ENCODE measurements at places on chromosomes 11 and 22. TPM values are rescaled to one million over a fixed set of nuclear protein-coding genes. Genes with fewer than 3 reads are reported as not detected.

DNA sequence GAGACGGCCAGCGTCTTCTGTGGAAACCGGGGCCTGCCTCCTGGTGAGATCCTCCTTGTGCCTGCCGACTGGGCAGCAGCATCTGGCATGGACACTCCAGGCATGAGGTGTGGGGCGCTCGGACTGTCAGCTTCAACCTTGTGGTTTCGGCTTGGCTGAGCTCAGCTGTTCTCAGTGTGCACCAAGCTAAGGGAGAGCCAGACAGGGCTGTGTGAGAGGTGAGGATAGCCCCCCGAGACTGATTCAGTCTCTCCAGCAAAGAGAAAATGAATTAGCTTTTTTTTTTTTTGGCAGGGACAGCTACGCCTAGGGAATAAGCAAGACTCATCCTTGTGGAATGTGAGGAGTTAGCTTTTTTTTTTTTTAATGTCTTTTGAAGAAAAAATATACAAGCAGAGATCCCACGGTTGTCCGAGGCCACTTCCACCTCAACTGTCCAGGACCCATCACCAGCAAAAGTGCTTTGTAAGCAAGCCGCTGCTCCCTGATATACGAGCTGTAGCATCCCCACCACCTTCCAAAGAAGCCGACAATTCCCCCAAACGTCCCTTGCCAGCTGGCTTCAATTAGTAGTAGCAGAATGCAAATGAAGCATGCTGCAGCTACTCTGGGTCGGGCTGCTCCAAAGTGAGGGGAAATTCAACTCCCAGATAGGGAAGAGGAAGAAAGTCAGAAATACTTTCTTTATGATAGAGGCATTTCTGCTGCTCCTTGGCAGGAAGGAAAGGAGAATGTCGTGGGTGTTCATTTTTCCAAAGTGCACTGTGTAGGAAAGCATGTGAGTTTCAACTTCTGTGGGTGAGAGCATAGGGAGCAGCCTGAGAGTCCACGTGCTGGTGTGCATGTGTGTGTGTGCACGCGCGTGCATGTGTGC, 9.7 kb upstream of the THY1 start:
- no peak overlapping the region for H3K4me3 ChIP-seq
- H3K4me1 ChIP-seq: peaks cover 42% of the 10 kb centered on the region
- no peak for DNase-seq
- peaks cover 7% of the 10 kb centered on the region for H3K36me3 ChIP-seq

DNA sequence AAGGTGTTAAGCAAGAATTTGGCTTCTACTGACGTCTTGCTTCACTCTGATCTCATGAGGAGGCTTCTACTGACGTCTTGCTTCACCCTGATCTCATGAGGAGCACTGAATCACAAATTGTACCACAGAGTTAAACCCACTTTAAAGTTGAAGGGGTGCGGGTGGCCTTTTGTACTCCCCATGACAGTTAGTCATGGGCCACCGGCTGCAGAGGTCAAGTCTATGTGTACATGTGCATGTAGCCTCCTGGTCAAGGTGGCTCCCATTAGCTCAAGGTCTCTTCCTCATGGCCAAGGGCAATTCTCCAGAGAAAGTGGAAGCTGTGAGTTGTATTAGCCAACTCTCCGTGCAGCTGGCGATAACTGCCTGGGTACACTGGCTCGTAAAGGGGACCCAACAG, 23.1 kb upstream of the FZD4 start:
- H3K4me1 ChIP-seq: no peaks in the 10 kb centered on the region
- no peak overlapping the region for H3K4me3 ChIP-seq
- H3K27me3 ChIP-seq: no peaks in the 10 kb centered on the region
- H3K27ac ChIP-seq: no peak overlapping the region

DNA sequence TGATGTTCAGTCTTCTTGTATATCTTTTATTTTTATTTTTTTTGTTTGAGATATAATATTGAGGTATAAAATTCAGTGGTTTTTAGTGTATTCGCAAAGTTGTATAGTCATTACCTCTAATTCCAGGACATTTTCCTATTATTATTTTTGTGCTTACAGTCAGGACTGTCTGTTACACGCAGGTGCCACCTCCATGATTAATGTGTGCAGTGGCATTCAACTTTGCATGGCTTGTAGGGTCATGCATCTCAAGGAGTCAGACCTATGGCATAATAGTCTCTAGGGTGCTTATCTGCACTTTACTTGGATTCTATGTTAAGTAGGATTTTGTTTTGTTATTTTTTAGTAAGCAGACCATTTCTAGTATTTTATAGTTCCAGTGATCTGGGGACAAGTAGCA, 1.0 kb downstream of the CTR9 start:
- peaks cover 4% of the 10 kb centered on the region for H3K4me1 ChIP-seq
- peaks cover 19% of the 10 kb centered on the region for H3K36me3 ChIP-seq
- no peak overlapping the region for H3K27ac ChIP-seq
- H3K4me3 ChIP-seq: peak overlapping the region; percentile 94
- H3K27me3 ChIP-seq: no peaks in the 10 kb centered on the region
- DNase-seq: no peak

- H3K4me1 ChIP-seq: peaks cover 10% of the 10 kb centered on the region
- no peak overlapping the region for H3K4me3 ChIP-seq
- H3K27ac ChIP-seq: no peak overlapping the region
- no peaks in the 10 kb centered on the region for H3K36me3 ChIP-seq
Measured at GRCh38 chr22:29710922-29711593, 8.7 kb upstream of the CABP7 start.

- H3K36me3 ChIP-seq: no peaks in the 10 kb centered on the region
- no peak overlapping the region for H3K4me3 ChIP-seq
- H3K27me3 ChIP-seq: no peaks in the 10 kb centered on the region
- no peaks in the 10 kb centered on the region for H3K4me1 ChIP-seq
- no peak for DNase-seq
Measured at GRCh38 chr22:19832476-19833108, 22.1 kb downstream of the GNB1L start.

GRCh38 chr11:87081358-87081757, 43.6 kb downstream of the TMEM135 start:
- H3K36me3 ChIP-seq: peaks cover 20% of the 10 kb centered on the region
- H3K4me1 ChIP-seq: peaks cover 28% of the 10 kb centered on the region
- no peak for DNase-seq
- H3K27me3 ChIP-seq: peaks cover 57% of the 10 kb centered on the region
- H3K27ac ChIP-seq: no peak overlapping the region

GRCh38 chr22:27419473-27419872, 382.1 kb downstream of the MN1 start:
- no peak overlapping the region for H3K4me3 ChIP-seq
- DNase-seq: no peak
- H3K4me1 ChIP-seq: peaks cover 41% of the 10 kb centered on the region
- no peaks in the 10 kb centered on the region for H3K36me3 ChIP-seq

GRCh38 chr11:61621917-61622585, 41.2 kb upstream of the SYT7 start:
- no peak overlapping the region for H3K27ac ChIP-seq
- H3K4me3 ChIP-seq: no peak overlapping the region
- H3K36me3 ChIP-seq: no peaks in the 10 kb centered on the region
- DNase-seq: peak; percentile 51

GRCh38 chr22:40499209-40499623, 128.8 kb downstream of the SGSM3 start:
- H3K36me3 ChIP-seq: peaks cover 11% of the 10 kb centered on the region
- H3K4me3 ChIP-seq: no peak overlapping the region
- DNase-seq: no peak

The PNPLA2 gene
- total RNA-seq: 81.9 TPM

- DNase-seq: no peak
- H3K36me3 ChIP-seq: no peaks in the 10 kb centered on the region
- peaks cover 7% of the 10 kb centered on the region for H3K4me1 ChIP-seq
- H3K27ac ChIP-seq: no peak overlapping the region
- H3K4me3 ChIP-seq: 0 out of 2 replicates have a peak overlapping the region, but pooled peaks have one; percentile 1
Measured at GRCh38 chr11:102316346-102316904, 859 bp upstream of the BIRC3 start.

The HOATZ gene
- total RNA-seq: not detected

DNA sequence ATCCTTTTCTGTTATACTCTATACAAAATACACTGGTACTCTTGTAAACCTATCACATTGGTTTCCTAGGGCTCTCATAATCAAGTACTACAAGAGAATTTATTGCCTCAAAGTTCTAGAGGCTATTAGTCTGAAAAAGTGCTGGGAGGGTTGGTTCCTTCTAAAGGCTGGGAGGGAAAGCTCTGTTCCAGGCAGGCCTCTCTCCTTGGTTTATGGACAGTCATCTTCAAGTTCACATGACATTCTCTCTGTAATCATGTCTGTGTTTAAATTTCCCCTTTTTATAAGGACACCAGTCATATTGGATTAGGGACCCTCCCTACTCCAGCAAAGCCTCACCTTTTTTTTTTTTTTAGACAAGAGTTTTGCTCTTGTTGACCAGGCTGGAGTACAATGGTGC, 9.1 kb downstream of the SLC36A4 start:
- DNase-seq: no peak
- H3K27ac ChIP-seq: no peak overlapping the region
- no peak overlapping the region for H3K4me3 ChIP-seq
- H3K27me3 ChIP-seq: no peaks in the 10 kb centered on the region
- H3K36me3 ChIP-seq: peaks cover 23% of the 10 kb centered on the region

- H3K27me3 ChIP-seq: no peaks in the 10 kb centered on the region
- peak overlapping the region; percentile 80 for H3K27ac ChIP-seq
- peaks cover 4% of the 10 kb centered on the region for H3K4me1 ChIP-seq
- DNase-seq: peak; percentile 42
Measured at GRCh38 chr22:24133187-24133965, 47.9 kb upstream of the SUSD2 start.

The ACTN3 gene
- 20.4 TPM for total RNA-seq

GRCh38 chr11:120105576-120105975, 32.3 kb downstream of the TRIM29 start:
- DNase-seq: no peak
- no peak overlapping the region for H3K27ac ChIP-seq
- H3K4me3 ChIP-seq: no peak overlapping the region
- no peaks in the 10 kb centered on the region for H3K27me3 ChIP-seq
- no peaks in the 10 kb centered on the region for H3K36me3 ChIP-seq

DNA sequence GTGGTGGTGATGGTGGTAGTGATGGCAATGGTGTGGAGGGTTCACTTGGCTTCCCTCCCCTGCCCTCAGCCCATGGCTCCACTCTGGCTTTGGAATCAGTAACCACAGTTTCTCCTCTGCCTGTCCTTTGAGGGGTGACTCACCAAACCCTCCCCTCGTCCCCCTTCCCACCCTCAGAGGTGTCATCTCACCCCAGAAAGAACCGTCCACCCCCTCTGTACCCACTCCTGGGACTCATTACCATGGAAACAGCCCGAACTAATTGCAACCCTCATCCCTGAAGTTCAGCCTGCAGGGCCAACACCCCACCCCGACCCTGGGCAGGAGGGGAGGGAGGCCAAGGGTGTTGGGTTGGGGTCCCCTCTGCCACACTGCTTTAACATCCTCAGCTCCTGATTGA, 26.6 kb downstream of the PHLDB1 start:
- peak overlapping the region; percentile 93 for H3K27ac ChIP-seq
- DNase-seq: no peak
- no peaks in the 10 kb centered on the region for H3K27me3 ChIP-seq
- peaks cover 29% of the 10 kb centered on the region for H3K4me1 ChIP-seq
- peaks cover 19% of the 10 kb centered on the region for H3K36me3 ChIP-seq

- H3K36me3 ChIP-seq: no peaks in the 10 kb centered on the region
- no peak overlapping the region for H3K27ac ChIP-seq
- H3K4me3 ChIP-seq: no peak overlapping the region
- DNase-seq: no peak
- peaks cover 18% of the 10 kb centered on the region for H3K4me1 ChIP-seq
Measured at GRCh38 chr11:35473795-35474374, 51.5 kb downstream of the PAMR1 start.

DNA sequence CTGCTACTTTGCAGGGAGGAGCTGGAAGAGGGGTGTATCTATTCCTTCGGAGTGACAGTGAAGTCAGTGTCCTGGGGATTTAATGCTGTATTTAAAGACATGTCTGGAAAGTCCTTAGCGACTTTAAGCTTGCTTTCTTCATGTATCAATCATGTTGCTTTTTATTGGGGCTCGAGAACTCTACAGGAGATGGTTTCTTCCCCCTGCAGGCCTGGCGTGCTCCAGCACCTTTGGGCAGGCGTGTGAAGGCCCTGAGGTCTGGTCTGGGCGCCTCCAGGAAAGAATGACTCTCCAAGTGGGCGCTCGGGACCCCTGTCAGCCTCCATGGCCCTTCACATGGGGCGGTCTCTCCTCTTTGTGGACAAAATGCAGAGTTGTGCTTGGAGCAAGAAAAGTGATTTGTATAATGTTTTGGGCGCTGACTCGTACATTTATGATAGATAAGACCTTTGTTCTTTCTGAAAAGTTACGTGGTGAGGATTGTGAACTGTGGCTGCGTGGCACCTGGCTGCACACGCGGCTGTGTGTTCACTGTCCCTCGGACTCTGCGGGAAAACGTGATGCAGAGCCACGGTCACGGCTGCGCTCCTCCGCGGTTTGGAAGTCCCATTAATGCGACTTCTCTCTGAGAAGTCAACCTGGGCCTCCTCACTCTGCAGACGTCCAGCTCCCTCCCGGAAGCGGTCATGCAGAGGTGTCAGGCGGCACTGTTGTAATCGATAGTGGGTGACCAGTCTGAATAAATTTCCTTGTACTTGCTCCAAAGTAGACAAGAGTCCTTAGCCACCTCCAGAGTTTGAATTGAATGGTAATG, 282.5 kb downstream of the TBC1D22A start:
- no peaks in the 10 kb centered on the region for H3K36me3 ChIP-seq
- H3K4me1 ChIP-seq: peaks cover 18% of the 10 kb centered on the region
- H3K27me3 ChIP-seq: no peaks in the 10 kb centered on the region
- no peak for DNase-seq
- H3K4me3 ChIP-seq: no peak overlapping the region

- H3K4me1 ChIP-seq: peaks cover 47% of the 10 kb centered on the region
- no peaks in the 10 kb centered on the region for H3K36me3 ChIP-seq
- no peak overlapping the region for H3K4me3 ChIP-seq
- no peaks in the 10 kb centered on the region for H3K27me3 ChIP-seq
Measured at GRCh38 chr11:9861860-9862725, 198.2 kb downstream of the SWAP70 start.

DNA sequence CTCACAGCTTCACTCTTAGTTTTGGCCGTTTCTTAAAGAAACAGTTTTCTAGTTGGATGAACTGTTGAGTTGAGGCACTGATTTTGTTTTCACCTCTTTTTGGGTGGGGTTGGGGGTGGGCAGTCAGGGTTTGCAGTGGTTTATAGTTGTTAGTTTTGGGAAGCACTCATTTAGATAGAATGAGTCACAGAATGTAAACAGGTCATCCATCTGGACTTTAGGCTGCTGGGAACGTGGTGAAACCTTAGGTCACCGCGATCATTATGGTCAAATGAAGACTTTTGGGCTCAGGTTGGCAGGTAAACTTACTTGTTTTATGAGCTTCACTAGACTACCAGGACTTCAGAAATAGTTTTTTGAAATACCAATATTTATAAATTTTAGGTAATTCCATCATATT, 48.4 kb downstream of the CSTPP1 start:
- no peak overlapping the region for H3K27ac ChIP-seq
- no peak overlapping the region for H3K4me3 ChIP-seq
- no peaks in the 10 kb centered on the region for H3K4me1 ChIP-seq

The ARHGAP20 gene
- total RNA-seq: 0.07 TPM

All from WTC11 (cell line).